Right hindlimb (tissue), 1 donor: ENCODE measurements at places on chromosomes 1 and 21.

DNA sequence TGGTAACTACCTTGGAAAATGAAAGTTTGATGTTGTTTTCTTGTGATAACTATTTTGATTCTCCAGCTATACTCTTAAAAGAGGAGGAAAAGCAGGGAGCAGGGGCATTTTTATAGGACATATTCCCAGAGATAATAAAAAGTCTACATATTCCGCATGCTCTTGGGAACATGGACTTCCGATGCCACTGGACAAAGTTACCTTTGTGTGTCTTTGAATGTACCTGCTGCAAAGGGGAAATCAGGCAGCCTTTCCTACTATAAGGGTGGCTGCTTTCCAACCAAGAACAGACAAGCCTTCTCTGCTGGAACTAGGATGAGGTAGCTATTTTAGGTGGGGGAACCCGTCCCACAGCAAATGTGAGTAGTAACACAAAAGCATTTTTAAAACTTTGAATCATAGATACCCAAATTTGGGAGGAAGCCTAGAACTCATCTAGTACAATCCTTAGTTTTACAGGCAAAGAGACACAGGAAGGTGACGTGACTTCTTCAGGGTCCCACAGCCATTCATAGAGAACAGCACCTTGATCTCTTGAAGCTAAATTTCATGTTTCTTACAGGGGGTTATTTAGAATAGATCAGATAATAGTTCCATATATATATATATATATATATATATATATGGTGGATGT, 179.9 kb downstream of the FASLG start:
- DNase-seq = no peak

DNA sequence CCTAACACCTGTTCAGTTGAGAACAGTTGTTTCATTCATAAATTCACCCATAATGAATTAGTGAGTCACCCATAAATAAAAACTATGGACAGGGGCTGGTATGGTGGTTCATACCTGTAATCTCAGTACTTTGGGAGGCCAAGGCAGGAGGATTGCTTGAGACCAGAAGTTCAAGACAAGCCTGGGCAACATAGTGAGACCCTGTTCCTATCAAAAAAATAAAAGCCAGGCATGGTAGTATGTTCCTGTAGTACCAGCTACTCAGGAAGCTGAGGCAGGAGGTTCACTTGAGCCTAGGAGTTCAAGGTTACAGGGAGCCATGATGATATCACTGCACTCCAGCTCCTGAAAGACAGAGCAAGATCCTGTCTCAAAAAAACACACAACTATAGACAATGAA, 79.0 kb downstream of the GTF2B start:
- no peak for DNase-seq

DNA sequence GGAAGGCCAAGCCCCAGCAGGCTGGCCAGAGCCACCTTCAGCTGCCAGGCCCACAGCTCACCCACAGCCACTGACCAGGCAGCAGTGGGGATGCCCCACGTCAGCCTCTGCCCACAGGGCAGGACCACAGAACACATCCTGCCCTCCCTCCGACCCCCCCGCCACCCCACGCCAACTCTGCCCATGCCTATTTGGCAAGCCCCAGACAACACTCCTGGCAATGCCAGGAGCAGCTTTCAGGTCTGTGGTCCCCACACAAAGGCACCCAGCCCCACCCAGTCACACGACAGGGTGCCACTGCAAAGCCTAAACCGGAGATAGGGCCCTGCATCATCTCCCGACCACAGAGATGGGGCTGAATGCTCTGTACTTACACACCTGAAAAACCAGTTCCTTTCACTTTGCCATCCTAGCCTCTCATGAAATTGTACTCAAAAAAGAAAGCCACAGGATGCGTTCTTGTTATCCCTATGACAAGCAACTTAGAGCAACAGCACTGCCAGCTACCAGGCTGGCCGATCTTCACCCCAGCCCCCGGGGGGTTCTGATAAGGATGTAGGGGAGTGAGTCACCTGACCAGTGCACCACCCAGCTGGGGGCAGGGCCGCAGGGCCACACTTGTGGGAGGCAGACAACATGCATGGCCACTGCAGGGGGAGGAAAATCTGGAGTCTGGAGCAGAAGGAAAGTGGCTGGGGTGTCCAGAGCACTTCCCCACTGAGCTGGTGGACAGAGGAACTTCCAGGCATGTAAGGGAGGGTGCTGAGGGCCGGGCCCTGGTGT, 36.2 kb downstream of the UBE2G2 start:
- no peak for DNase-seq

GRCh38 chr21:25366116-25366515, 241.2 kb downstream of the MRPL39 start:
- DNase-seq = no peak

GRCh38 chr1:11730429-11730891, 5.5 kb upstream of the AGTRAP start:
- DNase-seq = no peak

DNA sequence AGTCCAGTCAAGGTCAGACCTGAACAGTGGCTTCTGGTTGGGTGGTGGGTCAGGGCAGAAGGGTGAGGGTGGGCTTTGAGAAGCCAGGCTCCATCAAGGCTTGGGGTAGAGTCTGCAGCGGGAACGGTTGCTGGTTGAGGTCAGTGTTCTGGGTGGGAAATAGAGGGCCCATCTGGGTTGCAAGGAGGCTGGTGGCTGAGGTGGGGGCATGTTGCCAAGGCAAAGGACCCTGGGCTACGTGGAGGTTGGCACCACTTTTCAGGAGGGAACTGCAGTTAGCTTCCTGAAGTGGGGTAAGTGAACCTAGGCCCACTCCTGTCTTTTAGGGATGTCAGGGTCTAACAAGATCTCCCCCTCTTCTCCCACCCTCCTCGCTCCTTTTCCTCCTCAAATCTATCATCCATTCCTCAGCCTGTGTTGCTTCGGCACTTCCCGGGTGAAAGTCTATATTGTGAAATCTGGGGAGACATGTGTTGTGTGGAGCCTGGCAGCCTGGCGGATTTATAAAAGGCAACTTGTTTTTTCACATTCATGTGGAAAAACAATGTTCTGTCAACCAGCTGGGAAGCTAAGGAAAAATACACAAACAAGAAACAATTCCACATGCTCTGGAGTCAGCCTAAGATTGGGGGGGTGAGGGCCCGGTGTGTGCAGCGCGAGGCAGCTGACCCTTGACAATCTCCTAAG, 1.5 kb downstream of the IL22RA1 start:
- no peak for DNase-seq

DNA sequence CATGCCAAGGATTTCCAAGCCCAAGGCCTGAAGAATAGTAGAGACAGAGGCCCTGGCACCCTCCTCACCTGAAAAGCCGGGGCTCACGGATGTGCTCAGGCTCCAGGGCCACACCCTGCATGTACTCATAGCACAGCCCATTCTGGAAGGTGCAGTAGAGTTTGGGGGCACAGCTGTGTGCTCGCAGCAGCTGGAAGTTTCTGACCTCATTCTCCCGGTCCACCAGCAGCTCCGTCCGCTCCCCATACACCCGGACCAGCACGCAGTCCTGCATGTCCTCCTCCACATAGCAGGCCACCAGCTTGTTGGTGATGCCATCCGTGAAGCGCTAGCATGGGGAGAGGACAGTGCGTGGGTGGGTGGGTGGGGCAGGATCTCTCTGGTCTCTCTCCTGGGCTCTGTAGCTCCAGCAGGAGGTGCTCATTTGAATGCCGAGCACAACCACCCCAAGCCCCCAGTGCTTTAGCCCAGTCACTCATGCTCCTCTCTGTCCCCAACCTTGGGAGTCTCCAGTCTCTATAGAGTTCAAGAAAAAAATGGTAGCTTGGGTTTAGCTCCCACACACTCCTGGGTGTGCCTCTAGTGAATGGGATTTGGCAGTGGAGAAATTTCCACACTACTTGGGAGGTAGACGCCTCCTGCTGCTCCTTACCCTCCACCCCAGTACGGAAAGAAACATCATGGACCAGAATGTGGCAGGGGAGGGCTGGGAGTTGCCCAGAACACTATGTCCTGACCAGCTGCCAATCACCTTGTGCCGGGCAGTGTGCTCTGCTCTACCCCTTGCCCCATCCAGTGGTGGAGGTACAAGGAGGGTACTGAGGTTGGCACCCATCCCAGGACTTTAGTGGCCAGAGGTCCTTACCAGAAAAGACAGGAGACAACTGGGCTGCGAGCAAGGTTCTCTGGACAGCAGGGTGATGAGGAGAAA, 1.9 kb downstream of the ETNK2 start:
- DNase-seq = no peak

DNA sequence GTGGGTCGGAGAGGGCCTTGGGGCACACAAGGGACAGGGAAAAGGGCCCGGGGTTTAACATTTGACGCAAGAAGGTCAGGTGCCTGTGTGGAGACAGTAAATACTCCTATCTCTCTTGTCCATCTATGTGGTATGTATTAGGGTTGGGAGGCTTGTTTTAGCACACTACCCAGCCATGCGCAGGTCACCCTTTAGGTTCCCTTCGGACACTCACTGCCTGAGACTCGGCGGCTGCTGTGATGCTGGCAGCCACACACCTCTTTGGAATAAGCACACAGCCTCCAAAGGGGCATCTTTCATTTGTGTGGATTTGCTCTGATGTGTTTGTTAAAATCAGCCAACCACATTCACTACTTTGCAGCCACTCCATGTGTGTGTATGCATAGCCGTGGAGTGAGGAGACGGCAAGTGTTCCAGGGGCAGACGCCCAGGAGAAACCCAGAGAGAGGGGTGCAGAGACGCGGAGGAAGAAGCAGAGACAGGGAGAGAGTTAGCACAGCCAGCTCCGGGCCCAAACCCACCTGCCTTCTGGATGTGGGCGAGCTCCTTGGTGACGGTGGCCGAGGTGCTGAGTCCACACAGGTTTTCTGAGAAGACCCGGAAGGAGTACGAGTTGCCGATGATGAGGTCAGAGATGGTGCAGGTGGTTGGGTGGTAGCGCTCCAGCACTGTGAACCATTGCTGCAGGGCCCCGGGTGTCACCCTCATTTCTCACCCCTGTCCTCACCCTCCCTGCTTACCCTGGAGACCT, 5.7 kb downstream of the MYBPH start:
- no peak for DNase-seq

GRCh38 chr1:238628110-238628509, 737.4 kb upstream of the ZP4 start:
- no peak for DNase-seq

GRCh38 chr1:57987523-57987922, 559.0 kb downstream of the OMA1 start:
- DNase-seq = no peak

DNA sequence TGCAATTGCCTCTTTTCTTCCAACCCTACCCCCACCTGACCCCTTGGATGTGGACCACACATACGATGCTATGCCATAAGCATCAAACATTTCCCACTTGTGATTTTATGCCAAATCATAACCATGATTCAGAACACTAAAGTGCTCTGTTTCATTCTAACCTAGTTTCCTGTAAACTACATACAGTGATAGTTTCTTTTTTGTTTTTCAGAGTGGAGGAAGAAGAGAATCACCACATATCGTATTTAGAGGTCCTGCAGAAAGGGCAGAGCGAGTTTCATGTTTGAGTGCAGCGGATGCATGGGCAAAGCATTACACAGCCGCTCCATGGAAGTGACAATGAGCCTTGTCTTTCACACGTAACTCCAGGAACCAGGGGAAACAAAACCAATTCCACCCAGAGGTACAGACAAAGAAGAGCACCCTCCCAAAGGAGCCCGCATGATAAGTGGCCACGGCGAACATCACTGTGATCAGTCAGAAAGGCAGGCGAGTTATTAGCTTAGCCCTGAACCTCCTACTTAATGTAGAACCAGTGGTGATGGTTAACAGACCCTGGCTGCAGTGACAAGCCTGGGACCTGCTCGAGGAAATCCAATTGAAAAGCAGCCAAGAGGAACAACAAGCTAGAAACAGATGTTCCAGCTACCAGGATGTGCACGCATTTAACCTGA, 64.0 kb upstream of the ZNF281 start:
- DNase-seq = peak; percentile 28

GRCh38 chr1:172272087-172272486, 148.4 kb upstream of the C1orf105 start:
- DNase-seq = no peak

- DNase-seq = no peak
These were observed 158.7 kb downstream of the SIPA1L2 start for GRCh38 chr1:232471250-232471649.

- no peak for DNase-seq
These were observed 719 bp downstream of the EYA3 start for GRCh38 chr1:28087614-28088167.

DNA sequence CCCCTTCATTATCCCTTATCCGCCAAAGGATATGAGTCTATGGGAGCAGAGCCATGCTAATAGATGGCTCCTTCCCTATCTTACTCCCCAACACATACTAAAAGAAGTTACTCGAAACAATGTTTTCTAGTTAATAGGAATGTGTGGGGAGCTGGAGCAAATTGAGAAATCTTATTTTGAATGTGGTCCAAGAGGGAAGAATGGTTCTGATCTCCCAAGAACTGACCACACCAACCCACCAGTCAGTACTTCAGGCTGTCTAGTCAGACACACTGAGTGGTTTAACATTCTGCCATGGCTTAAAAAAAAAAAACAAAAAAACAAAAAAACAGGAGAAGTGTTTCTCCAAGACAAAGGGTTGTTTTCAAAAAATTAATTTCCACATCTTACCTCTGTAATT, 31.5 kb upstream of the DNASE2B start:
- no peak for DNase-seq

- DNase-seq = peak; percentile 11
These were observed 54.6 kb downstream of the MATN1 start for GRCh38 chr1:30668546-30669327.

DNA sequence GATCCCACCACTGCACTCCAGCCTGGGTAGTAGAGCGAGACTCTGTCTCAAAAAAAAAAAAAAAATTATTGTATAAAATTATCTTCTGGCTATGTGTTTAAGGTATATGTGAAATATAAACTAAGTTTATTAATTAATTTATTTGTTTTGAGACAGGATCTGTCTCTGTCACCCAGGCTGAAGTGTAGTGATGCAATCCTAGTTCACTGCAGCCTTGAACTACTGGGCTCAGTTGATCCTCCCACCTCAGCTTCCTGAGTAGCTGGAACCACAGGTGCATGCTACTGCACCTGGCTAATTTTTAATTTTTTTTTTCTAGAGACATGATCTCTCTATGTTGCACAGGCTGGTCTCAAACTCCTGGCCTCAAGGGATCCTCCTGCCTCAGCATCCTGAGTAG, 67.9 kb downstream of the RD3 start:
- DNase-seq = no peak

GRCh38 chr21:34820051-34820450, 151.3 kb downstream of the CLIC6 start:
- peak; percentile 15 for DNase-seq

- DNase-seq = no peak
These were observed 370.6 kb downstream of the PTPRC start for GRCh38 chr1:199009447-199009846.

DNA sequence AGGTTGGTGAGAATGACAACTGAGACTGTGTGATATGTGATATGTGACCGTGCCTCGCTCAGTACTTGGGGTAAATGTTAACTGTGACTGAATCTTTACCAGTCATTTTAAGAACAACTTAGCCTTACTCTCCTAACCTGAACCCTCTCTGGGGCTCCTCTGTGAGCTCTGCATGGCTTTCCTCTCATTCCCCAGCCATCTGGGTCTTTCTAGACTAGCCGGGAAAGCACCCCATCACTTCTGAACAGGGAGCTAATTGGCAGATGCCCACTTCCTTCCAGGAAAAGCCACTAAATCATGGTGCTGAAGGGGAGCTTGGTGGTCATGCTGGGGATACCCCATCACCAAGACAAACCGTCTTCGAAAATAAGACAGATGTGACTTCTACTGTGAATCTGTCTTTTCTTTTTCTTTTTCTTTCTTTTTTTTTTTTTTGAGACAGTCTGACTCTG, 16.5 kb upstream of the FOXO6 start:
- DNase-seq = no peak

- peak; percentile 58 for DNase-seq
These were observed 51.7 kb downstream of the S1PR1 start for GRCh38 chr1:101288491-101288944.
